Stimulated activated CD8-positive, alpha-beta memory T cell treated with anti-CD3 and anti-CD28 coated beads, Interleukin-15, amount 100 ng/mL, for 48 hours (primary cell): ENCODE measurements at places on chromosomes 16 and 17.

- DNase-seq: peak; percentile 73
These were observed at the start of gene TNFRSF12A for GRCh38 chr16:3020247-3020603. Gene TNFRSF12A (plus strand): TSS chr16:3020368. CDS start chr16:3020398, 30 bp downstream.

- DNase-seq: no peak
These were observed 22.6 kb upstream of the SPATA32 start for GRCh38 chr17:45284176-45285140.

DNA sequence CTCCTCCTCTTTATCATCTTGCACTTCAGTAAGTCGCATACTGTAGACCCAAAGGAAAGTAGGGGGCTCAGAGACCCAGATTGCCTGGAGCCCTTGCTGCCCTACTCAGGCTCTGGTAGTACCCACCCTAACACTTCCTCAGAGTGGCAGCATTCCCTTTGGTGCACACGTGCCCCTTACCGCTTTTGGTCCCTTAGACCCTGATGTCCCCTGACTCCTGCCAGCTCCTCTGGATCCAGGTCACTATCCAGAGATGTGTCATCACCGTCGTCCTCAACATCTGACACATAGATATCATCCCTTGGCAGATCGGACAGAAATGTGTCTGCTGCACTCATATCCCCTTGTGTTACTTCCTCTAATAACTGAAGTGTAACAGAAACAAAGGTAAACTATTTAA lies 5.4 kb upstream of the PSMC5 start:
- DNase-seq: no peak

DNA sequence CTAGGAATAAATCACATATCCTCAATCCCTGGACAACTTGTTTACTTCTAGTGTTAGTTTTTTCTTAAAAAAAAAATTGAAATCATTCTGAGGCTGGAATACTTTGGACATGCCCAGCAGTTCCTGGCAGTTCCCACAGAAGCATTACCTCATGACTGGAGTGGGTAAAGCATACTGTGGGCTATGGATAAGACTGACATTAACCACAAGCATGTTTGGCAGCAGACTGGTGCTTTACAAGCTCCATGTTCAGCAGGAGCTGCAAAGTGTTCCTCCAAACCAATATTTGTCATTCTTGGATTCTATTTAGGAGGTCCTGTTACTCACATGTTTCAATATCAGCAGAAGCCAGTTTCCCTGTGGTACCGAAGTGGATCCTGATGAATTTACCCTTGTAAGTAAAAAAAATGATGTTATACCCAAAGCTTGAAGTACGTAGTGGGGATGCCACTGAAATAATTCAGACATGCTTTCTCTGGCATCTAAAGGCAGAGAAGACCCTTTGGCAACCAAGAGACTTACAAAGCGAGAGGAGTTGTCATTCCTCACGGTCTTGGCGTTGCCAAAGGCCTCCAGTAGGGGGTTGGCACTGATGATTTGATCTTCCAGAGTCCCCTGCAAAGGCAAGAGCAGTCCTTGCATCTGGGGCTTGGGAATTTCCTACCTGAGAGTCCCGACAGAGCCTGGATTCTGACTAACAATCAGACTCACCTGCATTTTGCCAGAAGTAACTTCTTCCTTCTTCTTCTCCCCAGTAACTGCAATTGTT lies 4.9 kb downstream of the MYH1 start:
- DNase-seq: no peak

GRCh38 chr16:10428433-10429168 lies 42.7 kb downstream of the ATF7IP2 start:
- no peak for DNase-seq
